Osteocyte (in vitro differentiated cells): ENCODE measurements at places on chromosomes 6 and 20. TPM values are rescaled to one million over a fixed set of nuclear protein-coding genes. Genes with fewer than 3 reads are reported as not detected.
A peak's percentile ranks its signal among the peaks of the same experiment; 100 is the strongest.

The CST4 gene
- not detected in 2 replicates for total RNA-seq

The SIM1 gene
- total RNA-seq: 1.6 and 2.6 TPM in 2 replicates

The GCLC gene
- total RNA-seq: 36.2 and 43.7 TPM in 2 replicates

The LTB gene
- not detected in 2 replicates for total RNA-seq

The ARMC12 gene
- 1.3 and 2.5 TPM in 2 replicates for total RNA-seq

The EPPIN gene
- not detected in 2 replicates for total RNA-seq

The RIPOR2 gene
- 4.8 and 6.3 TPM in 2 replicates for total RNA-seq

The MEP1A gene
- total RNA-seq: not detected in 2 replicates

DNA sequence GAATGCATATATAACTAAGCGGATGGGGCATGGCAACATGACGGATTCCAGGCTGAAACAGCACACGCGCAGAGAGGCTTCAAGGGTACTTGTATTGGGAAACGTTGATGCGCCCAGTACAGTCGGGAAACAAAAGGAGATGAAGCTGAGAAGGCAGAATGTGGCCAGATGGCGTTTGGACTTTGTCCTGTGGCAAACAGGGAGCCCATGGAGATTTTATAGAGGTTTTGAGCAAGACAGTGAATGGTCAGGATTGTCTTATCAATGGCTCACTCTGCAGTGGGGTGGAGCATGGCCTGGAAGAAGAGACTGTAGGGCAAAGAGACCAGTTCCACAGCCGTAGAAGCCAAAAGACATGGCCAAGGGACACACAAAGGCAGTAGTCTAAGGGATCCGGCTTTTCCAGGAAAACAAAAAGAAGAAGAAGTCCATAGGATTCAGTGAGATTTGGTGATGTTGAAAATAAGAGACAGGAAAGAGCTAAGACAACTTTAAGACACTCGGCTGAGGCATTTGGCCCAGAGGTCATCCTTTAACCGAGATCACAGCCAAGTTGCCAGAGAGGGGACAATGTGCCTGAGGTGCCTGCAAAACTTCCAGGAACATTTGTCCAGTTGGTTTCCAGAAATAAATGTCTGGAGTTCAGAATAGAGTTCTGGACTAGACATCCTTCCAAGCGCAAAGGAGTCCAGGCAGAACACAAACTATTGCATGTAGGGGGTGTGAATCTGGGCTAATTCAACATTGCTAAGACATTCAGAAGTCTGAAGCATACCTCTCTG is 123.0 kb upstream of the RREB1 start:
- DNase-seq: no peak

DNA sequence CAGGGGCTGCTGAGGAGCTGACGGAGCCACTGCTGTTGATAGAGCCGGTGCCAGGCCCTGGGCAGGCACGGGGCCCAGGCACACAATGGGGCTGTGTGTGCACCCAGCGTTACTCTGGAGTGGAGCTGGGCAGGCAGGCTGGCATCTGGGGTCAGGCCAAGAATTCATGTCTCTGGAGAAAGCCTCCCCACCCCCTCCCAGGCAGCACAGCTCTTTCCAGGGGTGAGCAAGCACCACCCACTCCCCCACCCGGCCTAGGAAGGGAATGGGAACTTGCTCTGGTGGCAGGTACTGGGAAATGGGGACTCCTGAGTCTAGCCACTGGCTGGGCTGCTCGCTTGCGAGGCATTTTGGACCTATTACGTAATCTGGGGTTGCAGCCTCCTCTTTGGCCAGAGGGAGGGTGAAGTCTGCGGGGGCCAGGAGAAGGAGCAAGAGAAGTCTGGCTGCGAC is 22.7 kb downstream of the TFEB start:
- DNase-seq: no peak

DNA sequence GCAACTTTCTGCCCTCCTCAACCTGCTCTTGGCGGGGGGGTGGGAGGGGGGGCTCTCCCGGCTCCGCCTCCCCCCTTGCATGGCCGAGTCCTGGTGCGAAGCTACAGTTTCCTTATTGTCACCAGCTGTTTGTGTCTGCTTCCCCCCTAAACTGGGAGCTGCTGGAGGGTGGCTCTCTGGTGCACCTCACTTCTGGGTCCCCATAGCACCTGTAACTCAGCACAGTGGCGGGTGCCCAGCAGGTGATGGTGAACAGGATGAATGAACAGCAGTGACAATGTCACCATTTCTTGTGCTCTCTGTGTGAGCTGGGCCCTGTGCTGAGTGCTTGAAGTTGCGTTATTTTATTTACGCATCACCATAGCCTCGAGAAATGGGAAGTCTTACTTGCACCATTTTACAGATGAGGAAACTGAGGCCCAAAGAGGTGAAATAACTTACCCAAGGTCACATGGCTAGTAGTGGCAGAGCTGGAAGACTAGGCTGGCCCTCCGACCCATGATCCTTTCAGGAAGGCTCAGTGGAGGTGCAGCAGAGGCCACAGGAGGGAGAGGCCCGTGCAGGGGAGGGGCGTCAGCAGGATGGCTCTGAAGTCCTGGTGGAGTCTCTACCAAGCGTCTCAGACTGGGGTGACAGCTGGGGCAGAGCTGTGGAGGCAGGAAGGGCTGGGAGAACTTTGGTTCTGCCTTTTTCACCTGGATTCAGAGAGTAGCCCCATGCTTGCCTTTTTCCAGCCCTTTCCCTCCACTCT is 41.8 kb downstream of the SRC start:
- DNase-seq: no peak

DNA sequence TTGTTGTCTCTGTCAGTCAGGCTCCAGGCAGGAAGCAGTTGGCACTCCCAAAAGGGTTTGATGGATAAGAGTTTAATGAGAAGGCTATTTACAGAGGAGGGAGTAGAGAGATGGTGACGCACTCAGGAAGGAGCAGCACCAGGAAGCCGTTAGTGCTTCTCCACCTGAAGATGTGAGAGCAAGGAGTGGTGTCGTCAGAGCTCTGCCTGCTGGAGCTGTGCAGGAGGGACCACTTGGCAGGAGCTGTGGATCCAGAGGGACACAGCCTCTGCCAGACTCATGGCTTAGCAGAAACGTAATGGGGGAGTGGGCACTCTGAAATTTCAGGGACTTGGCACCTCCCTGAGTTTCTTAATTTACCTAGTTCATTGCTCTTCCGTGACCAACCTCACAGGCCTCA is 16.8 kb downstream of the DAAM2 start:
- no peak for DNase-seq

- DNase-seq: no peak
Measured at GRCh38 chr6:15626878-15627674, 35.8 kb downstream of the DTNBP1 start.

GRCh38 chr20:18421608-18422007 is 45.2 kb downstream of the DZANK1 start:
- DNase-seq: peak; percentile 38

DNA sequence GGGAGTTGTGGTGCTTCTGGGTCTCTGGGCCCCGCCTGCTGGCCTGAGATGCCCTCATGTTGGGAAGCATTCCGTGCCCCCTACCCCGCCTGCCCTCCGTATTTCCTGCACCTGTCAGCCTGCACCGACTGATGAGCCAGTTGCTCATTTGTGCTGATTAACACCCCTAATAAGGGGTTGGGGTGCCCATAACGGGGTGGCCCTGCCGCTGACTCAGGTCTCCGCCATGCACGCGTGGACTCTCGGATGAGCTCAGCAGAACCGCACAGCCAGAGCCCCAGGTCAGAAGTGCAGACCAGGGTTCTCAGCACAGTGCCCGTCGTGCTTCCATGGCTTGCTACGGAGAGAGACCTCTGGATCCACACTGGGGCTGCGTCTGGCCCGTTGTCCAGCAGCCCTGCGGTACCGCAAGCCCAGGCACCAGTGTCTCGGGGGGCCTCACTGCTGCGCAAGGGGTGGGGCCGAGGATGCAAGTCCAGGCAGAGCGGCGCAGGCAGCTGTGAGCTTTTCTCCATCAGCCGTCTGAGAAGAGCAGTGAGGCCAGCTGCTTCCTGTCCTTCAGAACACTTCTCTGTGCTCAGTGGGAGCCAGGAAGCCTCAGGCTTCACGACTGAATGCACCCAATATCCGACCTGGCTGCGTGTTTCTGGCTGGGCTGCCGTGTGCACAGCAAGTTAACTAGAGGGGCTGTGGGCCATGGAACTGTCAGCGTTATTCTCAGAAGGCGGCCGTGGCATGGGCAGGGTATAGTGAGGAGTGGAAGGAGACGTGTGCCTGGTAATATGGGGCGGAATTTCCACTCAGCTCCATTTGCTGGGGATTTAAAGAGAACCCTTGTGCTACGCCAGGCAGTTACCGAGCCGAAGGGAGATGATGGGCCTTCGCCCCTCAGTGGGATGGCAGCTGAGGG is 18.6 kb downstream of the MTG2 start:
- no peak for DNase-seq

DNA sequence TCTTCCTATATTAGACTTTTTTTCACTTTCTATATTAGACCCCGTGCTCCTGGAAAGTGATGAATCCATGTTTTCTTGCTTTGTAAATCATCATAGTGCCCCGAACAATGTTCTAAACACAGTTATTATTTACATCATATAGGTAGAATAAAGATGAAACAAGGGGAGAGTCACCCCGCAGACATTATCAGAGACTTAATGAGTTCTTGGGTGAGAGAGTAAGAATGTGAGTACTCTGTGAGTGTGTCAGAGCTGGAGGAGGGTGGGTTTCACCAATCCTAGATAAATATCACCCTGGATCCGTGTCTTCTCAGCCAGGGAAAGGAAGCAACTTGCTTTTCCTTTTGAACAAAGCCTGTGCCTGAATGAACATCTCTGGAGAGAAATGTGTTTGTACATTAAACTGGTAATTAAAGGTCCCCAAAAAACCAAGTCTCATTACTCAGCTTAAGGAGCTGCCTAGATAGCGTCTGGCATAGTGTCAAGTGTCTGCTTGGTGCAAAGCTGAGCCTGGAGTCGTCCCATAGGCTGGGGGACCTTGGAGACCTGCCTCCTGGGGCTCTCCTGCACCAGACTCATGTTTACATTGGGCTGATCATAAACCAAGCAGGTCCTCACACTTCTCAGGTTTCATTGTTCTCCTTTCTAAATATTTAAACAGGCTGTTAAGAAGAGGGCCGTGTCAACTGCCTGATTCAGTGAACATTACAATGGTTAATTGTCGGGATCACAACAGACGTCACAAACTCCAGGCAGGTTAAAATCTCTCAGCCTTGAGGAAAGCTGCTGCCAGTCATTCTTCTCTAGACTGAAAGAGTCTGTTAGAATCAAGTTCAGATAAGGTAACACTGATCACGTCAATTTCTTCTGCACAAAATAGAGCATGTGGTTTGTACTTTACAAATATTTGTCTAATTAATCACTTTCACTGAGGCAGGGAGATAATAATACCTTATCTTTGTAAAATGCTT is 179.7 kb upstream of the MYLIP start:
- DNase-seq: no peak

- no peak for DNase-seq
Measured at GRCh38 chr20:50331469-50332363, 141.1 kb downstream of the CEBPB start.

- no peak for DNase-seq
Measured at GRCh38 chr20:52103335-52103912, 88.2 kb downstream of the ZFP64 start.

- DNase-seq: no peak
Measured at GRCh38 chr20:20752712-20753111, 40.3 kb upstream of the RALGAPA2 start.

GRCh38 chr6:43434001-43434840 is 6.9 kb downstream of the ABCC10 start:
- no peak for DNase-seq

- no peak for DNase-seq
Measured at GRCh38 chr20:59466107-59466815, 138.1 kb upstream of the PHACTR3 start.

GRCh38 chr6:147509891-147510290 is 1.4 kb downstream of the SAMD5 start:
- no peak for DNase-seq

GRCh38 chr6:41676431-41676830 is 38.2 kb downstream of the MDFI start:
- no peak for DNase-seq

DNA sequence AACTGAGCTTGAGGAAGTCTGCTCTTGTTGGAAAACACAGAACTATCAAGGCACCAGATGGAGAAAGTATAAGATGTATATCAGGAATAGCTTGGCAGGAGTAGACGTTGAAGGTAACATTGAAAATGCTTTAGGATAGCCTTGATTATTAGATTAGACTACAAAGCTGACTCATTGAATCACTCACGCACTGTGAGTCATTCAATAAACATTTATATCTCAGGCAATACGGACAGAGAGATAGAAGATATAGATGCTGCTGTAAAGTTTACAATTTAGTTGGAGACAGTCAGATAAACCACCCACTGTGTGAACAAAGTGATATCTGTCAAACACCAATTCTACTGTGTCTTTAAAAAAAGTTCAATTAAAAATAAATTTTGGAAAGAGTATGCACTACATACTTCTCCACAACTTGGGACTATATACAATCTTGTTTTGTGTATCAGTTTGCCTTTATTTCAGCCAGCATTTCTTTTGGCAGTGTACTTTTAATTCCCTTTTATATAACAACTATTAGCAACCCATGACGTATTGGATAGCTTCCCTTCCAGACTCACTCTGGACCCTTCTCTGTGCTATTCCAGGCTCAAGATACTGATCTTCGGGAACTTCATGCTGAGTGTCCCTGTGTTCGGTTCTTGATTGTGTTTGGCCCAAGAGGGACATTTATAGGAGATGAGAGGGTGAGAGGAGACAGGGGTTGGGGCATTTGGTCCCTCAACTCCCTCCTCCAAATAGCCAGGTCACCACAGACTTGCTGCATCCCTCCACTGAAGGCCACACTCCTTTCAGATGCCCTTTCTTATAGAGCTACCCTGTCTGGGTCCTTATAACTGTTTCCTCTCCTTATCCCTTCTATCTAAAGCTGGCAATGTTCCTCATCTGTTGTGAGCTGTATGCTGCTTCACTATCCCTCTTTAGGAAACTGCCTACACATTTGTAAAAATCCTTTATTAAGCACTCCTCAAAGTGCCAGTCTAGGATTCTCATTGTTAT is 176.6 kb upstream of the PTPRK start:
- DNase-seq: no peak

GRCh38 chr20:36036688-36037087 is 68.3 kb downstream of the CNBD2 start:
- no peak for DNase-seq

DNA sequence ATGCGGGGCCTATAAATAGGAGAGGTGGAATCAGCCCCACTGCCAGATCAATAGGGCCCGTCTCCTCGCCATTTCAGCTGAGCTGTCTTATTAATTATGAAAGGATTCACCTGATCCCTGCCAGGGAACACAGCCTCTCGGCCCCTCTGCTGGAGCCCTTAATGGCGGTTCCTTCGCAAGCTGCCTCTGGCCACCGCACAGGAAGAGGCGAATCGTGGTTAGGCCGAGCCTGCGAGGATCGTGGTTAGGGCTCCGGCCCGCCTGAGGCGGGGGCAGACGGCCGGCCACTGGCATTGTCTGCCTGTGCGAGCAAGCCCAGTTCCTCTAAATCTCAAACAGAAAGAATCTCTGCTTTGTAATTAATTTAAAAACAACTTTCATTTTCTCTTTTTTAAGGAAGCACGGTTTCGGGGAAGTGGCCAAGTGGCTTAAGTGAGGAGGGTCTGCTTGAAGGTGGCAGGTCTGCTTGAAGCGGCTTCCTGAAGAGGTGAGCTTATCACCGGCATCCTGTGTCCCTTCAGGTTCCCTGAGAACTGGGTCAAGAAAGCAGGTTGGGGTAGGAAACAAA is 9.2 kb downstream of the NRN1 start:
- DNase-seq: no peak
